ENCODE measurements at places on chromosomes 1 and 21.

GRCh38 chr1:62746086-62746808 is 37.7 kb upstream of the ATG4C start:
- DNase-seq, result no peak

GRCh38 chr1:196970182-196970581 is 7.2 kb upstream of the CFHR5 start:
- no peak for DNase-seq

GRCh38 chr1:20978413-20978812 is 191.3 kb upstream of the HP1BP3 start:
- no peak for DNase-seq

DNA sequence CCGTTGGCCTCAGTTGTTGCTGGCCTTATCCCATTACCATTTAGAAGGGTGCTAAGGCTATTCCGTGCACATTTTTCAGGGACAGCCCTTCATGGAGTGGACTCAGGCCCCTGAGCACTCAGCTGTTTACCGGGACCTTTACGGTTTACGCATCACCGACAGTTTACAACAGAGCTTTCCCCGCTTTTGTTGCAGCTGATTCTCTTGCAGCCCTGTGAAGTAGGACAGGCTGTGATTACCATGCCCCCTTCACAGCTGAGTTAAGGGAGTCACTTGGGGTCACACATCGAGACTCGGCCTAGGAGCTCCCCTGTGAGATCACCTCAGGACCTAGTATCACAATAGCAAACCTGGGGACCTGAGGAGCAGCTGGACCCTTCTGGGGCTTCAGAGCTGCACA is 41.9 kb downstream of the PTPRF start:
- no peak for DNase-seq

- DNase-seq, result no peak
Measured at GRCh38 chr1:222933273-222933672, 118.4 kb downstream of the DISP1 start.
